ENCODE measurements at places on chromosomes 7 and 10.

GRCh38 chr7:101870361-101871062 is 53.1 kb downstream of the CUX1 start:
- no peak for DNase-seq

- DNase-seq, result no peak
These were observed 19.6 kb upstream of the ZNF488 start for GRCh38 chr10:47403446-47404318.

DNA sequence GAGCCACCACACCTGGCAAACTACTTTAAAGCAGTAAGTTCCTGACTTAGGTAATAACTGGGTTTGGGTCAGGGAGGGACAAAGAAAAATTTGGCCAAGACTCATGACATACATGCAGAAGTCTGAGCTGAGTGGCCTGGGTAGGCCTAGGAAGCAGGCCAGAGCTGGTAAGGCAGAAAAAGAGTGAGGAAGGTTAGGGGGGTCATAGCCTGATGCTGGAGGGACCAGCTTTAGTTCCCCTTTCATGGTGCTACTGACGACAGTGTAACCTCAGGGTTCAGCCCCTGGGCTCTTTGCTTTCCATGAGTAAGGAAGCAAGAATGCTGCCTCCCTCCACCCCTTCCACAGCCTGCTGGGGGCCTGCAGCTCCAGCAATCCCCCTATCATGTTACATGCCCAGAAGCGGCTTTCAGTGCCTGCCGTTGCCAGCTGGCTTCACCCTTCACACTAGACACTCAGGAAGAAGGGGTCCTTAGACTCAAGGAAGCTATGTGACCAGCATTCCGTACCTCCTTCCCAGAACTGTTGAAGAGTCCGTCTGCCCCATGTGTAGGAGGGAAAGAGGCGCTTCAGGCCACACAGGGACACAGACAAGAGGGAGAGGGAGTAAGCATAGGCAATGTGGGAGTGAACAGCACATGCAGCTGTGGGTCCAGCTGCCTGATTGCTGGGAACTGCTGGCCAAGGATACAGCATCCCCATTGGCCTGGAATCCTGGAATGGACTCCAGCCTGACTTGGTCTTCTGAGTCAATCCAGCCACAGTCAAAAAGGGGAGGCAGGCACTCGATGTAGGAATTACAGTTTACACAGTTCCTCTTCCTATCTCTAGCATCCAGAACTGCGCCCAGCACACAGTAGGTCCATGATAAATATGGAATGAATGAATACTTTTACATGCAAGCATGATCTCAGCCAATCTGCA is 4.1 kb upstream of the PLAU start:
- no peak for DNase-seq

GRCh38 chr10:132199854-132200311 is 13.1 kb downstream of the DPYSL4 start:
- DNase-seq, result no peak

DNA sequence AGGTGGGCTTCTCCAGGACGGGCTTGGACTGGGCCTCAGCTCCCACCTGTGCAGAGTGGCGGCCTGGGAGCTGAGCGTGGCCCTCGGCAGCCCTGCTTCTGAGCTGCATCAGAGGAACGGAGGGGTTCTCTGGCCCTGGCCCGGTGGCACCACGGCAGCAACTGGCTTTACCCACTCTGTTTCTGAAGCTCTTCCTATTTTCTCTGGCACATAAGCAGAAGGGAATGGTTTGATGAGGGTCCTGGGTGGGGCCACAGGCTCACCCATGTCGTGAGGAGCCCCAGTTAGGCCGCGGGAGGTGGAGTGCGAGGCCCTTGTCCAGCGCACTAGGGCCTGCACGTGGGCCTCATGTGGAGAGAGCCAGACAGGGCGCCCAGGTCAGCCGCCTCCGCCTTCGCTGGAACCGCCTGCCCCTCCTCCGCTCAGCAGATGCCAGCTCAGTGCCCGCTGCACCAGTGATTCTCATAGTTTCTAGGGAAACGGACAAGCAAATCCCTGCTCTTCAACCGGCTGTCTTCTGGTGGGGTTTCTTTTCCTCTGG is 284.0 kb downstream of the CELF2 start:
- no peak for DNase-seq

DNA sequence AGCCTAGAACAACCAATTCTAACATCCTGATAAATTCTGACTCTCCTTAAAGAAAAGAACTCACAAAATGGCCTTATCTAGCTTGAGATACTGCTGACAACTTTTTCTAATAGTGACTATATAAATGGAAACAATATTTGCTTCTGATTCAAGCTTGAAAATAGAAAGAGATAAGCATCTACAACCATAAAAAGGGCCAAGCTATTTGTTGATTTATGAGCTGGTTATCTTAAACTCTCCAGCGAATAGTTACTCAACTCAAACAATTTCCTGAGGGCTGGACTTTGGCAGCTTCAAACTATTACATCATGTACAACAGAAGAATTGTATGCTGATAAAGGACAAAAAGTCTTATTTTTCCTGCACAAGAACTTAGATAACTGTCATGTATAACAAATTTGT is 4.6 kb downstream of the USP54 start:
- DNase-seq, result no peak

- no peak for DNase-seq
These were observed 7.7 kb upstream of the RET start for GRCh38 chr10:43069211-43069515.

DNA sequence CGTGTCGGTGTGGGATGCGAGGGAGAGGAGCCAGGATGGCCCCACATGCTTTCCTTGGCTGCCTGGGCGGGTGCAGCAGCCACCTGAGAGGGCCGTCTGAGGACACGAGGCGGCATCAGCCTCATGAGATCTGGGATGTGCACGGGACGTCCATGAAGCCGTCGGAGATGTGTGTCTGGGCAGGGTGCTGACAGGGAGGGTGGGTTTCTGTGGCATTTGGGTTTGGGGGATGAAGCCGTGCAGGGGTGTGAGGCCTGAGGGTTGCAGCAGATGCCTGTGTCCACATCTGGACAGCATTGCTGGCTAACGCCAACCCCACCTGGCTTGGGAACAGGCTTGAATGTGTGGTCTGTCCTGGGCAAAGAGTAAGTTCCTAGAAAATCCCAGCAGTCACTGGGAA is 179.5 kb downstream of the DNAJB6 start:
- no peak for DNase-seq

GRCh38 chr7:83305027-83305426 is 142.3 kb upstream of the PCLO start:
- DNase-seq, result no peak

GRCh38 chr10:78292250-78292981 is 258.8 kb downstream of the RPS24 start:
- no peak for DNase-seq

DNA sequence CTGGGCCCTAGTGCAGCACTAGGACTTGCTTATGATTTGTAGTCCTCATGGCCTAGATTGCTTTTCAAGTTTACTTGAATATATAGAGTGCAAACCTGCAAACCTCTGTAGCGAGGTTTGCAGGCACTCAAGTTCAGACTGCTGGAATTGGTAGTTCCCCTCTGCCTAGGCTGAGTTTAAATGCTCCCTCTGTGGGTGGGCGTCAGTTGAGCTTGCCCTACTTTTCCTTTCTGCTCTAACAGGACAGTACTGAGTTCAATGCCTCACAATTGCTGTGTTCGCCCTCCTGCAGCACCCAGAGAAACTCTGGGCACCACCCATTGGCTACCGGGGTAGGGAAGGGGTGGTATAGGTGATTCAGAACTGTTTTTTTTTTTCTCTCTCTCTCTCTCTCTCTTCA is 31.6 kb downstream of the MYO3A start:
- DNase-seq, result no peak

- no peak for DNase-seq
These were observed 108.3 kb downstream of the UPF2 start for GRCh38 chr10:11934262-11934661.

GRCh38 chr7:35313575-35313974 is 59.7 kb upstream of the TBX20 start:
- DNase-seq, result no peak

GRCh38 chr7:115359119-115359518 is 437.2 kb downstream of the MDFIC start:
- no peak for DNase-seq

DNA sequence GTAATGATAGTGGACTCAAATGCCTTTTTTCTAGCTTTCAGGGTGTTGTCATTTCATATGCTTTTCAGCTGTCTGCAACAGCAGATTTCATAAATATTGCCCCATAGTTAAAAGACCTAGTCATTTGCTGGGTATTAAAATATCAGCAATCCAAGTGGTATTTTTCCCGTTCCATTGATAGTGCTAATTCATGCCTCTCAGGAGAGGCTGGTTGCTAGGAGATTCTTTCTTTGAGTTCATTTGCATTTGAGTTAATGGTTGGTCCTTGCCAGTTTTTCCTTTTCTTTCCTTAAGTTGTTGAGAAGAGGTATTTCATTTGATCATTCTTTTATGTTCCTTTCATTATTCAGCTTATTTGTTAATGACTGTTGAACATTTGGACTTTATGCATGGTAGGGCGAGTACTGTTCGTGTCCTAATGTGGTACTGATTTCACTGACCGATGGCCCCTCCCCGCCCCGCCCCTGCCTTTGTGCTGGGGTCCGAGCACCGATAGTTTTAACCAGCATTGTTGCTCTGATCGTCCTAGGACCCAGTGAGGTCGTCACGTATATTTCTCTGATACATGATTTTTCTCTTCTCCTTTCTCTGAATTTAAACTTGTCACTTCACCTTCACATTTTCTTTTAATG is 128.6 kb downstream of the CCNY start:
- no peak for DNase-seq

DNA sequence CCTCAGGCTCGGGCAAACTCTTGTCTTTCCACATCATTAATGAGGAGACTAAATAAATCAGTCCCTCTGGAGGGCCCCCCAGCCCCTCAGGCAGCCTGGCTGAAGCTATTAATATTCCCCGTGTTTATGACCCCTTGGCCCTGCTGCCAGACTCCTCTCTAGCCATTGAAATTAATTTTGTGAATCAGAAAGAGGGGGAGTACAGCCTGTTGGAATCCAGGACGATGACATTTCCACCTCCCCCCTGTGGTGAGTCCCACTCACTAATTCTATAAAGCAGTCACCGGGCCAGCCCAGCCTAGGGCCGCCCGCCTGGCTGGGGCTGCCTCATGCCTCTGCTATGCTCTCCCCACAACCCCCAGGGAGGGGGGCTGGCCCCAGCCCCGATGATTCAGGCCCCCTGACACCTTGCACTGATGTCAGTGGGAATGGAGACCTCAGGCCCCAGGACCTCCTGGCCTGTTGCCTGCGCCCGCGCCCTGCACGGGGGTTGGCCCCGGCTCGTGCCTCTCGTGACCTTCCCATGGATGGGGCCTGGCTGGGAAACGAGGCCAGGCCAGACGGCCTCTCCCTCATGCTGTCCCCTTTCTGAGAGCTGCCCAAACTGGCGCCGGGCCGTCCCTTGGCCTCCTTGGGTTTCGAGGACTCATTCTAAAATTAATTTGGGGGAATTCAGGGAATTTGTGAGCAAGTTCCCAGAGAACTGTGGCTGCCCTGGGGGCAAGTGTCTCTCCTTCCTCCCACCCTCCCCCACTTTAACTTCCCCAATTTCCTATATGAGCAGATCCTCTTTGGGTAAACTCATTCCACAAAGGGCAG is 34.0 kb downstream of the TMEM270 start:
- DNase-seq, result no peak

GRCh38 chr7:128918016-128918665 is 7.6 kb upstream of the KCP start:
- DNase-seq, result no peak

GRCh38 chr10:63012623-63013022 is 120.5 kb upstream of the NRBF2 start:
- DNase-seq, result no peak

DNA sequence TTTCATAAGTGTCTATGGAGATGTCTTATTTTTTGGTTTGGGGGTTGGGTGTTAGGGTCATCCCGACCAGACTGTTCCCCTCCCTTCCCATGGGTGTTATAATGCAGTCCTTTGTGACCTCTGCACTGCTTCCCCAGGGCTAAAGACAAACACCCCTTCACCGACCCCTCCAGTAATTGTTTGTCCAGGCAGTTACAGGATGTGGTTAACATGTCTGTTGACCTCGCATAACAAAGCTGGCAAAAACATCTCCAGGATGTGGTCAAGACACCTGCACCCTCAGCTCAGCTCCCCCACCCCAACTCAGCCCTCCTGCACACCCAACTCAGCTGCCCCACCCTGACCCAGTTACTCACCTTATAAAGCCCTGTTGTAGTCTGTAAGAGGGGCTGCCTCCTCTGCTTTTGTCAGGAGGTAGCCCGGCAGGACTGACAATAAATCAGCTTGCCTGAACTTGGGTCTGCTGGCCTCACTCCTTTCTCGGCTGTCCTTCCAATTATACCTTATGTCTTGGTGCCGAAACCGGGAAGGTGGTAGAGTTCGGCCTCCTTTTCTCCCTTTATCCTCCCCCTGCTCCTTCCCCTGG is 102.2 kb downstream of the ZNF92 start:
- DNase-seq, result no peak

DNA sequence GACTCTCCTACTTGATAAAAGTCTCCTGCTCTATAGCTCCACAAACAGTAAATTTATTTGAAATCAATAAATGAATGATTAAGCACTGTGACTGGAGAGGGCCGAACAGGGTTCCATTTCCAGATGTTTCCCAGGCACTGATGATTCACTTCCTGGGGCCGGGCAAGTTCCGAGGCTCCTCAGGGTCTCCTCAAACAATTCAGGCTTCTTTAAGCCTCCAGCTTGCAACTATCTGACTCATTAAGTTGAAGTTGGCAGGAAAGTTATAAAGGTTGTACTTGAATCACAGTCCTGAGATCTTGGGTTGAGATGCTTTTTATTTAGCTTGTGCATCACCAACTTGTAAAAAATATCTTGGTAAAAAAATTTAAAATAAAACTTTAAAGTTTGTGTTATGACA is 612.9 kb downstream of the DNAJB6 start:
- DNase-seq, result no peak

- DNase-seq, result no peak
These were observed 745 bp upstream of the ORAI2 start for GRCh38 chr7:102432442-102433218.

- DNase-seq, result no peak
These were observed 122.5 kb upstream of the NOBOX start for GRCh38 chr7:144525956-144526355.

DNA sequence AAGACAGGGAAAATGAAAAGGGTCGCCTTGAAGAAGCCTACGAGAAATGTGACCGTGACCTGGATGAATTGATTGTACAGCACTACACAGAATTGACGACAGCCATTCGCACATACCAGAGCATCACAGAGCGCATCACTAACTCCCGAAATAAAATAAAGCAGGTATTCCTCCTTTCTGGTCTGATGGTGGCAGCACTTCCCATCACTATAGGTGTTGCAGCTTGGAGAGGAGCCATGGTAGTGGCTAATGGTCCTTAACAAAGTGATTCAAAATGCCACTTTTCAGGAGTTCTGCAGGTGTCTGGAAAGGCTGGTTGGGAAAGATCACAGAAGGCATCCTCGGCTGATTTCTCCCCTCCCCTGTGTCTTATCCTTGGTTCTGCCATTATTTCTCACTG is 22.1 kb downstream of the EXOC4 start:
- DNase-seq, result no peak

GRCh38 chr10:62562101-62562500 is 187.9 kb downstream of the ZNF365 start:
- DNase-seq, result no peak

DNA sequence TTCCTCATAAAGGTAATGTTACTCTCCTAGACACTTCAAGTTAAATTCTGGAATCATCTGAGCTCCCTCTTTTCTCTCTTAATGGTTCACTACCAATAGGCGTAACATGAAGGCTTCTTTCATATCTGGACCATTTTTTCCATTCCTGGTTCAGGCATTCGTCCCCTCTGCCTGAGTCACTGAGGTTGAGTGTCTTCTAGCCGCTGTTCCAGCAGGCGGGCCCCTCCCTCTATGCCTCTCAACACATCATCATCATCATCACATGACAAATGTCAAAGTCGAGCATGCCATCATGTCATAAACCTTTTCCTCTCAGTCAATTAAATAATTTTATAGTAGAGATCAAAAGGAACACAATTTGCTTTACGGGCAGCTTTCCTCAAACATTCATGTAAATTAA is 168.9 kb upstream of the ASAH2 start:
- no peak for DNase-seq

Measured in stimulated activated CD8-positive, alpha-beta memory T cell treated with anti-CD3 and anti-CD28 coated beads, Interleukin-7, amount 100 ng/mL, for 48 hours (primary cell).